ENCODE measurements at places on chromosomes 3 and 15.

DNA sequence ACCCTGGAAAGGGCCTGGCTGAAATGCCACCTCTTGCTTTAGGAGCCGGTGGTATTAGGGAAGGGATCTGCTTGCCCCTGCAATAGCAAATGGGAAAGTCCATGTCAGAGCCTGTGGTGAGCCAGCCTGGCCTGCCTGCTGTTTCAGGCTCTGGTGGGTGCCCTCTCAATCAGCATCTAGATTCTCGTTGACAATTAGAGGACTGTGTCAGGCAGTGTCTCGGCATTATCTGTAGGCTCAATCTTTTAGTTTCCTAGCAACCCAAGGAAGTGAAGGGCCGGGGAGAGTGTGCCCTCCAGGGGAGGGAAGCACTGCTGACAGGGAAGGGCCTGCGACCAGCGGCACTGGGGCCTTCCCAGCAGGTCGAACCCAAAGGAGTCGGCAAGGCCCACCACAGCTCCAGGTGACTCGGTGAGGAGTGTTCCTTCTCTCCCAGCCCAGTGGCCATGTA is 42.1 kb downstream of the TLE3 start:
- DNase-seq = no peak

GRCh38 chr3:172089250-172089649 is 49.9 kb downstream of the FNDC3B start:
- no peak for DNase-seq

DNA sequence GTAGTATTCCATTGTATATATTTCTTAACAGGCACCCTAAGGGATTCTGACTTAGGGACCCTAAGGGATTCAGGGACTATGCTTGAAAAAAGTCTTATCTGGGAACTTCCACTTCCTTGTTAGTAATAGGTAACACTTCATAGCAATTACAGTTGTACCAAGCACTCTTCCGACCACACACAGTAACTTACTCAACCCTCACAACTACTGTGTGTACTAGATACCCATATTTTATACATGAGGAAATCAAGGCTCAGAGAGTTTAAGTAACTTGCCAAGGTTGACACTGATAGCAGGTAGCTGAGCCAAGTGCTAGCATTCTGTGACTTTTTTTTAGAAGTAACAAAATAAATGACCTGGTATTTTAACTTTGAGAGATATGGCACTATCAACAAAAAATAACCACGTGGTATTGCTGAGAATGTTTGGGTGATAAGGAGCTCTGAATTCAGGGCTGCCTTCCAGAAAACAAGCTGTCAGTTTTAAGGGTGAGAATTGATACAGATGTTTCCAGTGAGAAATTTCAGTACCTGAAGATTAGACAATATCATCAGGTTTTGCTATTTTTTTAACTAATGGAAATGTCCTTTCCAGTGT is 210.3 kb upstream of the SUCLG2 start:
- no peak for DNase-seq

- DNase-seq = no peak
These were observed 440.5 kb upstream of the CBLB start for GRCh38 chr3:106309274-106309673.

GRCh38 chr3:126060613-126061145 is 23.2 kb downstream of the SLC41A3 start:
- DNase-seq = no peak

- peak; percentile 61 for DNase-seq
These were observed 32.1 kb downstream of the PTH1R start for GRCh38 chr3:46909535-46910161.

DNA sequence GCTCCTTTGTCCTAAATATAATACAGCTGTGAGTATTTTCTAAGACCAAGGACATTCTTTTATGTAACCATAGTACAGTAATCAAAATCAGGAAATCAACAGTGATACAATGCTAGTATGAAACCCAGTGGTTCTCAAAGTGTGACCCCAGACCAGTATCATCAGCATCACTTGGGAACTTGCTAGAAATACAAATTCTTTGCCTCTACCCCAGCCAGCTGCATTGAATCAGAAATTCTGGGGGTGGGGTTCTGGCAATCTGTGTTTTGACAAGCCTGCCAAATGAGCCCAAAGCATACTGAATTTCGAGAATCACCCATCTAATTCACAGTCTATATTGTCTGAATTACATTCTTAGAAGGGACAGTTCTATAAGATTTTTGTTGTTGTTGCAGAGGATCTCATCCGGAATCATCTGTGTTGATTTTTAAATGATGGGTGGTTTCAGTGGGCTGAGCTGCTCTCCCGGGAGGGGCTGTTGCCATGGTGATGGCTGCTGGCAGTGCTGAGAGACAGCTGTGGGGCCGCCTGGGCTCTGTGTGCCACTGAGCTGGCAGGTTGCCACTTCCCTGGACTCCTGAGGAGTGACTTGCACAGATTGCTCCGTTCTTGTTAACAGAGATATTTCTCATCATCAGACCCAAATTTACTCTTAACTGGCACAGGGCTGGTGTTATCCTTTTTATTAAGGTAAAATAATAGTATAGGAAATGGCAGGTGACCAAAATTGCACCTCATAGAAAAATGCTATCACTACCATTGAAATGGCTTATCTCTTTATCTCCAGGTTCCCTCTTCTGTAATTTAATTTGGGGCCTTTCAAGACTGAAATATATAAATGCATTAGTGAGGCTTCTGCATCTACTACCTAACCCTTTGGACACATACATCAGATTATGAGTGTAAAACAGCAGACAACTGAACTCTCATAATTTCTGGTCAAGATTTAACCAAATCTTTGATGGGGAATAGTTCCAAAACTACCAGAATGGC is 56.5 kb downstream of the NEK11 start:
- DNase-seq = no peak

DNA sequence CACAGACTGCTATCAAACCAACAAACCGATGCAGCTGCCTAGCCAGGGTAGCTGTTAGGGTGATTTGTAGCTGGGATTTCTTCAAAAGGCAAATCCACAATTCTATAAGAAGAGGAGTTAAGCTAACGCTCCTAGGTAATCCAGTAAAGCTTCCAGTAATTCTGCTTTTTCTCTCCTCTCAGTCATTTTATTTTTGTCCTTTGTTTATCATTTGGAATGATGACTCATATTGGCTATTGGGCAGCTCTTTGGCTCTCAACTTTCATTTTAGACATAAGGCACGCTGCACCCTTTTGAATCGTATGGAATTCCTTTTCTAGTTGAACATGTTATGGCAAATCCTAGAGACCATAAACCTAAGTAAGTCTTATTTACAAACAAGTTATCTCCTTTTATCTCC is 53.2 kb upstream of the PPARG start:
- DNase-seq = peak; percentile 48

DNA sequence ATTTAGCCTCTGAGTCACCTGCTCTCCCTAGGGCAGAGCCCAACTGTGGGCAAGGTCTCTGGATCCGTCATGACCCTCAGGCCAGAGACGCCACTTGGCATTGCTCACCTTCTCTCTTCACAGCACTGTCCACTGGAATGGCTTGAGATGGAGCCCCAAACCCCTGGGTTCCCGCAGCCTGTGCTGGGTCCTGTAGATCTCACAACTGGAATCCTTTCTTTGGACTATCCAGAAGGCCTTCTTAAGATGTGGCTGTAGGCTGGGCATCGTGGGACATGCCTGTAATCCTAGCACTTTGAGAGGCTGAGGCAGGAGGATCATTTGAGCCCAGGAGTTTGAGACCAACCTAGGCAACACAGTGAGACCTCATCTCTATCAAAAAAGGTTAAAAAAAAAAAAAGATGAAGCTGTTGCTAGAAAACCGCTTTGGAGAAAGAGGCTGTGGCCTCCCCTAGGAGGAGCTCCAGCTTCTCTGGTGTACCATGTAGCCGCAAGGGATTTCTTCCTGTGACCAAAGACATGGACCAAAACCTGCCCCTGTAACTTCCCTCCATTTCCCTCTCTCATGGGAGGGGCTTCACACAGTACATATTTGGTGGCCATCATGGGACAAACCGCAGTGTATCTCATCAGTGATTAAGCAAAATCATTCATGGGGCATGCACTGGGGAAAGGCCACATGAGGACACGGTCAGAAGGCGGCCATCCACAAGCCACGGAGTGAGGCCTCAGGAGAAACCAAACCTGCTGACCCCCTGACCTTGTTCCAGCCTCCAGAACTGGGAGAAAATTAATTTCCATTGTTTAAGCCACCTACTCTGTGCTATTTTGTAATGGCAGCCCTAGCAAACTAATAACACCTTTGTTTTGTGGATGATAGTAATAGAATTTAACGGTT is 23.3 kb upstream of the BUB1B start:
- DNase-seq = no peak
